ENCODE measurements at places on chromosomes 13 and 19. TPM values are rescaled to one million over a fixed set of nuclear protein-coding genes. Genes with fewer than 3 reads are reported as not detected.

NPAS1 gene
- total RNA-seq = not detected

DNA sequence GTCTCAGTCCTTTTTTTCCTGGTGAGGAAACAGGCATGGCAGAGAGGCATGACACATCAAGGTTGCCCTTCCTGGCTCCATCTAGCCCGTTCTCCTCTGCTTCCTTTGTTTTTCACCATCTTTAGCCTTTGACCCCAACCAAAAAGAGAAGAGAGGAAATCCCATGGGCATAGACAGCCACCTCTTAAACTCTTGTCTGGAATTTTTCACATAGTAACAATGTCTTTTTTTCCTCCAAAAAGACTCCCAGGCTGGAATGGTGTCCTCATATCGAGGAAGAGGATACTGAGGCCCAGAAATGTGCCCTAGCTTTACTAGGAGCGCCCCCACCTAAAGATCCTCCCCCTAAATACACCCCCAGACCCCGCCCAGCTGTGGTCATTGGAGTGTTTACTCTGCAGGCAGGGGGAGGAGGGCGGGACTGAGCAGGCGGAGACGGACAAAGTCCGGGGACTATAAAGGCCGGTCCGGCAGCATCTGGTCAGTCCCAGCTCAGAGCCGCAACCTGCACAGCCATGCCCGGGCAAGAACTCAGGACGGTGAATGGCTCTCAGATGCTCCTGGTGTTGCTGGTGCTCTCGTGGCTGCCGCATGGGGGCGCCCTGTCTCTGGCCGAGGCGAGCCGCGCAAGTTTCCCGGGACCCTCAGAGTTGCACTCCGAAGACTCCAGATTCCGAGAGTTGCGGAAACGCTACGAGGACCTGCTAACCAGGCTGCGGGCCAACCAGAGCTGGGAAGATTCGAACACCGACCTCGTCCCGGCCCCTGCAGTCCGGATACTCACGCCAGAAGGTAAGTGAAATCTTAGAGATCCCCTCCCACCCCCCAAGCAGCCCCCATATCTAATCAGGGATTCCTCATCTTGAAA is at the start of gene GDF15:
Gene GDF15 (plus strand): TSS at position 484 of the 868 bp plus-strand sequence. CDS start 32 bp downstream, at position 516.
- H3K36me3 ChIP-seq = no peaks in the 10 kb centered on the region
- H3K4me1 ChIP-seq = peaks cover 14% of the 10 kb centered on the region
- DNase-seq = peak; percentile 30
- H3K4me3 ChIP-seq = no peak within 1 kb of the TSS
- no peak within 1 kb of the TSS for H3K27ac ChIP-seq

DNA sequence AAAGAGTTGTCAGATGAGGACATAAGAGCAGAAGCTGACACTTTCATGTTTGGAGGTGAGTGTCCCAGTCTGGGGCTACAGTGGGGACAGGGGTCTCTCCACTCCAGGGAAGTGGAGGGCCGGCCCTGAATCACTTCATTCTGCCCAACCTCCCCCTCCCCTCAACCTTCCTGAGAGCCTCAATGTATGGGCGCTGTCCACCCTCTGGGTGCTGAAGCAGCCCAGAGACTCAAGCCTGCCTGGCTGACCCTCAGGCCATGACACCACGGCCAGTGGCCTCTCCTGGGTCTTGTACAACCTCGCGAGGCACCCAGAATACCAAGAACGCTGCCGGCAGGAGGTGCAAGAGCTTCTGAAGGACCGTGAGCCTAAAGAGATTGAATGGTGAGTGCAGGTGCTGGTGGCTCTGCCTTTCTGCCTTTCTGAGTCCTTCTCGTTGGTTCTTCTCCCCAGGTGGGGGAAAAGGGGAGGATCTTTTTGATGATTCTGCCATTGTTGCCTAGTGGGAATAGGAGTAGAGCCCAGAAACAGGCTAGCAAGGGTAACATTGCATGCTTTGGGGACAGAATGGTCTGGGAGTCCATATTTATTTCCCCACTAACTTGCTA is 8.8 kb downstream of the CYP4F8 start:
- no peaks in the 10 kb centered on the region for H3K4me1 ChIP-seq
- no peak for DNase-seq

GRCh38 chr13:72647422-72647821 is 80.0 kb downstream of the MZT1 start:
- no peak for DNase-seq
- no peaks in the 10 kb centered on the region for H3K4me1 ChIP-seq
- peaks cover 12% of the 10 kb centered on the region for H3K27me3 ChIP-seq
- H3K36me3 ChIP-seq = no peaks in the 10 kb centered on the region
- H3K4me3 ChIP-seq = no peak overlapping the region

GRCh38 chr19:47679922-47680857 is 33.0 kb upstream of the EHD2 start:
- no peak for DNase-seq
- no peak overlapping the region for H3K4me3 ChIP-seq
- no peaks in the 10 kb centered on the region for H3K4me1 ChIP-seq
- peaks cover 9% of the 10 kb centered on the region for H3K36me3 ChIP-seq
- H3K27me3 ChIP-seq = no peaks in the 10 kb centered on the region

- H3K4me3 ChIP-seq = no peak overlapping the region
- peaks cover 5% of the 10 kb centered on the region for H3K36me3 ChIP-seq
- no peak overlapping the region for H3K27ac ChIP-seq
- no peak for DNase-seq
- peaks cover 51% of the 10 kb centered on the region for H3K4me1 ChIP-seq
Observed at GRCh38 chr13:40565282-40566148, 100.9 kb downstream of the FOXO1 start.

- H3K4me3 ChIP-seq = no peak overlapping the region
- no peaks in the 10 kb centered on the region for H3K36me3 ChIP-seq
- H3K27ac ChIP-seq = no peak overlapping the region
- H3K4me1 ChIP-seq = no peaks in the 10 kb centered on the region
- DNase-seq = no peak
- H3K27me3 ChIP-seq = peaks cover 4% of the 10 kb centered on the region
Observed at GRCh38 chr19:33640773-33641172, 19.0 kb downstream of the CHST8 start.

KLHL1 gene
- total RNA-seq = not detected

- H3K36me3 ChIP-seq = peaks cover 6% of the 10 kb centered on the region
- peak; percentile 86 for DNase-seq
- H3K27me3 ChIP-seq = no peaks in the 10 kb centered on the region
- peaks cover 49% of the 10 kb centered on the region for H3K4me1 ChIP-seq
- H3K27ac ChIP-seq = peak overlapping the region; percentile 15
Observed at GRCh38 chr19:48319647-48320541, 5.5 kb upstream of the EMP3 start.

GRCh38 chr13:29849731-29850212 is 645 bp downstream of the UBL3 start:
- H3K27me3 ChIP-seq = no peaks in the 10 kb centered on the region
- H3K36me3 ChIP-seq = peaks cover 4% of the 10 kb centered on the region
- peak overlapping the region; percentile 86 for H3K4me3 ChIP-seq

DNA sequence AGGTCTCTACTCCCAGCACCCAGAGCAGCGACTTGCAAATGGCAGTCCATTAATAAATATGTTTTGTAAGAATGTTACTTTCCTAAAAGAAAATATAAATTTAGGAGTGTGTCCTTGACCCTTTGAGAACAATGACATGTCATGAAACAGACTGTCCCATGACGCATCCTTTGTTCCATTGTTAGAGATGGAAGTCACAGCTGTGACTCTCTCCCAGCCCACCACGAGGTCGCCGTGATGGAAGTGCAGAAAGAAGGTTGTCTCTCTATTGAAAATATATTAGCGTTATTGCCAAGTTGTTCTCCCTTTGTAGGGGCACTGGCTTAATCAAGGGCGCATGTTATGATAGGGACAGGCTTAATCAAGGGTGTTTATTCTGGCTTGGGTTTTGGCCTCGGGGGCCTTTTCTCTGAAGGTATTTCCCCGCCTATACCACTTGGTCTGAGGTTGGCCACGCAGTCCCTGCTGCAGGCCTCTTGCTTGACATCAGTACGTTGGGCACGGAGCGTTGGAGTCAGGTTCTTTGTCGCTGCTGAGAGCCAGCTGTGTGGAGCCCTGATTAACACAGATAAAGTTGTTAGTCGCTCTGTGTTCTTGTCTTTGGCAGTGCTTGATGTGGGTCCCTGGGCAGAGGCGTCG is 126.7 kb upstream of the ZNF536 start:
- H3K4me3 ChIP-seq = no peak overlapping the region
- no peaks in the 10 kb centered on the region for H3K27me3 ChIP-seq
- no peak overlapping the region for H3K27ac ChIP-seq
- DNase-seq = no peak

DNA sequence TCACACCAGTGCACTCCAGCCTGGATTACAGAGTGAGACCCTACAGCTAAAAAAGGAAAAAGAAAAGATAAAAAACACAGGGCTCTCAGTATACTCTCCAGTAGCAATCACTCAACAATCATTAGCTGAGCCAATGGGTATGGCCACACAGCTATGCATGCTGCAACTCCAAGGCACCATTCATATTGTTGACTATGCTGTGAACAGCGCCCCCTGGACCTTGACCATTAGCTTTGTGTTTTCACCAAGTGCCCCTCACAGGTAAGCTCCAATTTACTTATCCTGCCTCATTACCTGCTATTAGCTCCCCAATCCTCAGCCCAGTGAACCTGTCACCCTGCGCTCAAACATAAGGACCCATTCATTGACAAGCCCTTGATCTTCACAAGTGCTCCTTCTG is 35.8 kb downstream of the ZIC5 start:
- DNase-seq = no peak
- H3K36me3 ChIP-seq = no peaks in the 10 kb centered on the region
- H3K27ac ChIP-seq = no peak overlapping the region
- no peak overlapping the region for H3K4me3 ChIP-seq
- no peaks in the 10 kb centered on the region for H3K4me1 ChIP-seq
- H3K27me3 ChIP-seq = peaks cover 30% of the 10 kb centered on the region

GRCh38 chr19:18274781-18275356 is 617 bp upstream of the IQCN start:
- no peak overlapping the region for H3K4me3 ChIP-seq
- peak overlapping the region; percentile 57 for H3K27ac ChIP-seq
- H3K4me1 ChIP-seq = peaks cover 49% of the 10 kb centered on the region
- H3K27me3 ChIP-seq = no peaks in the 10 kb centered on the region
- peaks cover 48% of the 10 kb centered on the region for H3K36me3 ChIP-seq

DNA sequence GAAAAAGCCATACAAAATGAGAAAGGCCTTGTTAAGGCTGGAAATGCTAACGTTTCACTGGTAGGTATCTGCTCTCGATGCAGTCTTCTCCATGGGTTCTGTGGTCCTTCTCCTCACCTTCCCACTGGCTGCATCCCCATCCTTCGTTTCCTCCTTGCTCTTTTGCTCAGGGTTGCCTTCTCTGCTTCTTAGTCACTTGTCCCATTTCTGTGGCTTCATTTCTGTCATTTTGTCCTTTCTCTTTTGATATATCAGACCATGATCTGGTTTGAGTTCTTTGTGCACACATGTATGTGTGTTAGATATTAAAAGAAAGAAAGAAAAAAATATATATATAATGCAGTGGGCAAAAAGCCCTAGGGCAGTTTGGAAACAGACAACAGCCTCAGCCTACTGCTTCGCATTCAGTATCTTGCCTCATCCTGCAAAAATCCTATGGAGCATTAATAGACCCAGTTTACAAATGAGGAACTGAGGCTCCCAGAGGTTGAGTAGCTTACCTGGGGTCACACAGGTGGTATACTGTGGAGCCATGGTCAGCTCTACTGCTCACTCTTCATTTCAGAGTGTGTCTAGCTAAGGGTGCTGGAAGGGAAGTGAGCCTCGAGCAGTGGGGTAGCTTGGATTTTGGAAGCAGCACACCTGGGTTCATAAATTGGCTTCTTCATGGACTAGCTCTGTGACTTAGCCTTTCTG is 57.6 kb upstream of the MEDAG start:
- no peaks in the 10 kb centered on the region for H3K36me3 ChIP-seq
- H3K27ac ChIP-seq = no peak overlapping the region
- peaks cover 10% of the 10 kb centered on the region for H3K27me3 ChIP-seq
- no peaks in the 10 kb centered on the region for H3K4me1 ChIP-seq
- no peak overlapping the region for H3K4me3 ChIP-seq
- no peak for DNase-seq

DNA sequence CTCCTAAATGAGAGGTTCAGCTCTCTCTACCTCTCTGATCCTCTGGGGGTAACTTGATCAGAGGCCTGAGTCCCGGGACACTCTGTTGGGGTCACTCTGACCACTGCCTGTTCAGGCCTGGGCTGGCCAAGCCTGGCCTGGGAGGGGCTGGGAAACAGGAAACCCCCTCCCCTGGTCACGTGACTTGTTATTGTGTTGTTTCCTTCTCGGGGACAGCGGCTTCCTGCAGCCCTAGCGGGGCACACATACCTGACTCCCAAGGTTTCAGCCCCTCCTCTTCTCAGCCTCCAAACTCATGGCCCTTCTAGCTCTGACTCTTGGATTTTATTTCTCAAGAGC is at the start of gene USHBP1:
Gene USHBP1 (minus strand): TSS at position 105 of the 339 bp plus-strand sequence. CDS start 446 bp downstream, outside the sequence.
- peaks cover 2% of the 10 kb centered on the region for H3K36me3 ChIP-seq
- H3K4me1 ChIP-seq = peaks cover 33% of the 10 kb centered on the region
- H3K27ac ChIP-seq = no peak within 1 kb of the TSS

- H3K4me3 ChIP-seq = no peak overlapping the region
- no peak overlapping the region for H3K27ac ChIP-seq
- no peaks in the 10 kb centered on the region for H3K36me3 ChIP-seq
- H3K4me1 ChIP-seq = peaks cover 9% of the 10 kb centered on the region
Observed at GRCh38 chr19:12825254-12826131, 8.9 kb downstream of the RTBDN start.

SBK3 gene
- not detected for total RNA-seq

PSG7 gene
- total RNA-seq = not detected

LSR gene
- 25.9 TPM for total RNA-seq

DNA sequence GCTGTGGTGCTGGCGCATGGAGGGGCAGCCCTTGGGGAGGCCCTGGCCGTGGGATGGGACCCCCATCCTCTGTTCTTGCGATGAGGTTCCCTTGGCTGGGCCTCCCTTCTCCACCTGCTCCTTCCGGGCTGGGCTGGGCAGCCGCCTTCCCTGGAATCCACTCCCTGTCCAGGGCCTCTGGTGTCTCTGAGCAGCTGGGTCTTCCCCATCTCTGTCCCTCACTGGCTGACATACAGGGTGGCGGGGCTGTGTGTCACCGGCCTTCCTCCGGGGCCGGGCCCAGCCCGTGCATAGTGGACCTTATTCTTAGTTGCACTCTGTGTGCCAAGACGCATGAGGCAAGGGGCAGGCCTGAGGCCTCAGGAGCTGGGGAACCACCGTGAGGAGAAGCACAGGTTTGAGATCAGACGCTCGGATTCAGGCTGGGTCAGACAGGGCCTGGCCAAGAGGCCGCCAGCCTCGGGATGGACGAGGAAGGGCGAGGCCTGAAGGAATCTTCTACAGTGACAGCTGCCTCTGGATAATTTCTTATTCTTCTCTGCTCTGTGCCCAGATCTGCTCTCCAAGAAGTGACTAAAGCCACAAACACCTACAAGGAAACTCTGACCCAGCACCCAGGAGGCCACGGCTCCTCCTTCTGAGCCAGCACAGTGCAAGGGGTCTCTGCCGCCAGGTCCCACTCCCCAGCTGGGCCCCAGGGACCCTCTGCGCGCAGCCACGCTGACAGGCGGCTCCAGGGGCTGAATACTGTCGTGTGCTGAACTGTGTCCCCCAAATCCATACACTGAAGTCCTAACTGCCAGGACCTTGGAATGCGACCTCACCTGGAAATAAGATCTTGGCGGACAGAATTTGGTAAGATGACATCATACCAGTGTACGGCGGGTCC is 11.0 kb downstream of the SGTA start:
- no peaks in the 10 kb centered on the region for H3K27me3 ChIP-seq
- peaks cover 11% of the 10 kb centered on the region for H3K36me3 ChIP-seq
- no peak overlapping the region for H3K27ac ChIP-seq
- peaks cover 32% of the 10 kb centered on the region for H3K4me1 ChIP-seq

ANGPTL4 gene
- not detected for total RNA-seq

GRCh38 chr13:78592584-78592983 is 10.8 kb downstream of the POU4F1 start:
- peaks cover 78% of the 10 kb centered on the region for H3K27me3 ChIP-seq
- no peaks in the 10 kb centered on the region for H3K36me3 ChIP-seq
- H3K4me3 ChIP-seq = no peak overlapping the region
- H3K27ac ChIP-seq = no peak overlapping the region

GRCh38 chr19:46452186-46452585 is 19.2 kb downstream of the PNMA8A start:
- H3K27ac ChIP-seq = no peak overlapping the region
- H3K27me3 ChIP-seq = peaks cover 16% of the 10 kb centered on the region
- H3K4me3 ChIP-seq = no peak overlapping the region
- DNase-seq = no peak

SMIM44 gene
- not detected for total RNA-seq

Data from activated CD8-positive, alpha-beta T cell treated with anti-CD3 and anti-CD28 coated beads, Interleukin-2, amount 10 ng/mL, durations not matched to agents 7 days and 5 days (primary cell).